Activated T-cell treated with anti-CD3 and anti-CD28 coated beads for 48 hours (primary cell): ENCODE measurements at places on chromosomes 11 and 22.

GRCh38 chr11:20213790-20214189 lies 53.5 kb upstream of the DBX1 start:
- no peak for DNase-seq

- no peak for DNase-seq
Measured at GRCh38 chr22:33515795-33516194, 404.5 kb downstream of the LARGE1 start.

- no peak for DNase-seq
Measured at GRCh38 chr22:37563153-37564081, 3.1 kb downstream of the CDC42EP1 start.

DNA sequence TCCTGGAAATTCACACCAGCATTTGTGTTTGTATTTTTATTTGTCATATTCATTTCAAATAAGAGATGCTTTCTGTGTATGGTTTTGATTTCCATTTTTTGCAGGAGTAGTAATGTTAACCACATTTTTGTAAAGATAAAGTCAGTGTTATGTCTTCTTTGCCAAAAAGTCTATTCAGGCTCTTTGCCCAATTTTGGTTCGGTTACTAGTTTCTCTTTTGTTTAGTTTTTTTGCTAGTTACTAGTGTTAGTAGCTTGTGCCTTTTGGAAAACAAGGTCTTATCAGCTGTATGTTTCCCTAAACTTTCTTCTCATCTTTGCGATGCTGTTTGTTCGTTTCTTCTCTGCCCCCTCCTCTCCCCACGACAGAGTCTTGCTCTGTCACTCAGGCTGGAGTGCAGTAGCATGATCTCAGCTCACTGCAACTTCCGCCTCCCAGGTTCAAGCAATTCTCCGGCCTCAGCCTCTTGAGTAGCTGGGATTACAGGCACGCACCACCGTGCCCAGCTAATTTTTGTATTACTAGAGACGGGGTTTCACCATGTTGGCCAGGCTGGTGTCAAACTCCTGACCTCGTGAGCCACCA lies 112.3 kb upstream of the GRK3 start:
- DNase-seq: no peak

- no peak for DNase-seq
Measured at GRCh38 chr22:35930933-35931332, 97.7 kb downstream of the RBFOX2 start.

DNA sequence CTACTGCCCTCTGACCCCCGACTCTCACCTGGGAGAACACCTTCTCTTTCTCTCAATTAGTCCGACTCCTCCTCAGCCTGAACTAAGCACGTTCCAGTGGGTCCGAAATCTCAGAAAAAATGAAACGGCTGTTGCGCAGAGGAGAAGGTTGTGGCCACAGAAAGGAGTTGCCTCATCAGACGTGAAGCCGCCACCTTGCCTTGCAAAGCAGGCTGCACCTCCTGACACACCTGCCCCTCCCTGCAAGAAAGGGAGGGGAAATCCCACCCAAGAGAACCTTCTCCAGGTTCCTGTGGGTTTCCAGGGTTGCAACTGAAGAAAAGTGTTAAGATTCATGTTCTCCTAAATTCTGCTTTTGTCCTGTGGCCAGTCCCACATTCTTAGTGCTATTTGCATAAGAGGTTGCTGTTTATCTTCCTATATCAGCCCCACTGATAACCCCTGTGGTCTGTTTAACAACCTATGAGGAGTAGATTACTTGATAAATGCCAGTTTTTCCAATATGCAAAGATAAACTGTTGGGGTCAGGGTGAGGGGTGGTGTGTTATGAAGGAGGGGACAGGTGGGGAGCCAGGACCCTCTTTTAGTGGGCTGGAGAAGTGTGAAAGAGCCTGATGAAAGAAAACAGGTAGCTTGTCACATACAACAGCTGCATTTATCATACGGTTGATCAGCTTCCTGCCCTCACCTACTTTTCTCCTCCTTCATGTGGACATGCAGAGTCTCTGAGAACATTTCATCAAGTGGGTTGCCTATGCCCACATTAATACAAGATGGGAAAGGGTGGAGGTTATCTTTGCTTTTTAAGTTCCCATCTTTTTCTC lies 18.2 kb downstream of the ZBTB16 start:
- no peak for DNase-seq

GRCh38 chr11:69950120-69950519 lies 128.0 kb upstream of the ANO1 start:
- DNase-seq: peak; percentile 21

DNA sequence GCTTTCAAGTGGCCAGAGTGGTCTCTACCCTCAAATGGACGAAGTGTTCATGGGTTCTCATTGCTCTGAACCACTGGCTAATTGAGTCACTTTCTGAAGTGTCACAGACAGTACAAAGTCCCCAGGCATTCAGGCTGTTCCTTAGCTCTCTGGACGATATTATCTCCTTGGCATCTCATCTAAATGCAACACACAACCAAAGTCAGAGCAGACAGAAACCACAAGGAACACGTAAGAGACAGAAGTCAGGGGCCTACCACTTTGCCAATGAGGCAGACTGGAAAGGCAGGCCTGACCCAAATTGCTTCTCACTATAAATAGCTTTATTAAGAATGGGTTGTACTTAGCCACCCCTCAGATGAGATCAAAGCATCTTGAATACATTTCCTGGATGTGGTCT lies 29.0 kb upstream of the LDLRAD3 start:
- DNase-seq: no peak
